Cortex of kidney (tissue), 1 donor: ENCODE measurements at places on chromosomes 3 and 15.

DNA sequence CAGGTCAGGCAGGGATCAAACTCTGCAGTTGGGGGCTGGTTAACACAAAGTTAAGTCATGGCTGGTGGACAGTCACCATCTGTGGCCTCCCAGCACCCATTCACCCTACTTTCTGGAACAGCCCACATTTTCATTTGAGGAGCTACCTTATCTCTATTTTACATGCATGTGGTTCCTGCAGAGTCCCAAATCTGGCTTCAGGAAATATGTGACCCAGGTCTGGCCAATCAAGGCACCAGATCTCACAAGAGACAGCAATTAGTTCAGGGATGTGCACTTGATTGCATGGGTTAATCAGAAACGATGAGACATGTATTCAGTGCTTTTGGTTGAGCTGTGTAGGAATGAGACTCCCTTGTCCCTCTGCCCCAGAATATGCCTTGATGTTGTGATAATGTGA lies 170.9 kb downstream of the NR2F2 start:
- DNase-seq, result no peak

- DNase-seq, result no peak
Measured at GRCh38 chr3:78724859-78725258, 1042.9 kb downstream of the ROBO1 start.

- DNase-seq, result no peak
Measured at GRCh38 chr15:60373745-60374144, 24.0 kb downstream of the ANXA2 start.

GRCh38 chr3:4476496-4476895 lies 9.4 kb upstream of the SUMF1 start:
- DNase-seq, result no peak

DNA sequence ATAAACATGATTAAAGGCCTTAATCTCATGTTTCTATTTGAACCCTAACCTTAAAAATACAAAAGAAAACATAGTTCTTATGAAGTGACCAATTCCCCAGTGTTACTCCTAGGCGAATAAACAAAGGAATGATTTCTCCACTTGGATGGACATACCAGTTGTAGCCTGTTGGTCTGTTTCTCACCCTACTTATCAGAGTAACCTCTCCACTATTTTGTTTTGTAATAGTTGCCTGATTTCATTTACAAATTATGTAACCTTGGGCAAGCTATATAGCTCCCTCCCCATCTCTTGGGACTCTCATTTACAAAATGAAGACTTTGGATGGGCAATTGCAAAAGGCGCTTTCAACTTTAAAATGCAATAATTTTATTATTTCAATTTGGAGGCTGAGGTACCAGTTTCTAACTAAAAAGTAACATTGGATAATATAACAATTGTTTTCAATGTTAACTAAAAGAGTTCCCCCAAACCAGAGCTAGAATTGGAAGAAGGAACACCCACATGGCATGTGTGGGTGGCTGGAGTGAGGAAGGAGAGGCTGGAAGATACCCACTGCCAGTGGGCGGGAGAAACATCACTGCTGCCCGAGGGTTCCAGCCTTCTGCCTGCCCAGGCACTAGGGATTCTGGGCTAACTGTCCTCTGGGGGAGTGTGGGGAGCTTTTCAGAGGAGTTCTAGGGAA lies 74.2 kb downstream of the RFTN1 start:
- no peak for DNase-seq

GRCh38 chr15:65414841-65415621 lies 7.7 kb downstream of the IGDCC4 start:
- no peak for DNase-seq

- DNase-seq, result no peak
Measured at GRCh38 chr3:194602669-194603171, 30.5 kb downstream of the TMEM44 start.

DNA sequence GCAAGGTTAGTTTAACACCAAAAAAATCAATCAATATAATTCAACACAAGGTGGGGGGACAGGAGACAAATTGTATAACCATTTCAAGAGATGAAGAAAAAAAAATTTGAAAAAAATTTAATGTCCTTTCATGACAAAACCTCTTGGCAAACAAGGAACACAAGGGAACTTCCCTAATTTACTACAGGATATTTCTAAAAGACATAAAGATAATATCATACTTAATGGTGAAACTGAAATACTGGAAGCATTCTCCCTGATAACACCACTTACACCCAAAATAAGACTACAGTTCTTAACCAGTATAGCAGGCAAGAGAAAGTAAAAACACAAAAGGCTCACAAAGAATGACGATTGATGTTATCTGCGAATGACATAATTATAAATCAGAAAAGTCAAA lies 44.7 kb downstream of the IFT57 start:
- no peak for DNase-seq

DNA sequence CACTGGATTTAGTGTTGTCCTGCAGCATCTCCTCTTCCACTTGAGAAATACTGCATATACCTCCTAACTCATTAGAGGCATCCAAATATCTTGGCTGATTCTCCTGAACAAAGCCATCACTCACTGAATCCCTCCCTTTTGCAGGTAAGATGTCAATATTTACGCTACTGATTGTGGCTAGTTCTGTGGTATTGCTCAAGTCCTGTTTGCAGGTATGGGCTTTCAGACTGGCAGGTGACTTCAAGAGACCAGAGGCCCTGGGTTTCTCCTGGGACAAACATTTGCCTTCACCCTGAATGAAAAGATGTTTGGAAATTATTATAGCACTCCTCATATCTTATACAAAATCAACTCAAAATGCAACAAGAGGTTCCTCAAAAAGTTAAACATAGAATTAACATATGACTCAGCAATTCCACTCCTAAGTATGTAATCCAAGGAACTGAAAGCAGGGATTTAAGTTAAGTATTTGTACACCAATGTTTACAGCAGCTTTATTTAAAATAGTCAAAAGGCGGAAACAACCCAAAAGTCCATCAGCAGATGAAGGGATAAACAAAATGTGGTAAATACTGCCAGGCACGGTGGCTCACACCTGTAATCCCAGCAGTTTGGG lies 18.6 kb downstream of the NEK4 start:
- no peak for DNase-seq

DNA sequence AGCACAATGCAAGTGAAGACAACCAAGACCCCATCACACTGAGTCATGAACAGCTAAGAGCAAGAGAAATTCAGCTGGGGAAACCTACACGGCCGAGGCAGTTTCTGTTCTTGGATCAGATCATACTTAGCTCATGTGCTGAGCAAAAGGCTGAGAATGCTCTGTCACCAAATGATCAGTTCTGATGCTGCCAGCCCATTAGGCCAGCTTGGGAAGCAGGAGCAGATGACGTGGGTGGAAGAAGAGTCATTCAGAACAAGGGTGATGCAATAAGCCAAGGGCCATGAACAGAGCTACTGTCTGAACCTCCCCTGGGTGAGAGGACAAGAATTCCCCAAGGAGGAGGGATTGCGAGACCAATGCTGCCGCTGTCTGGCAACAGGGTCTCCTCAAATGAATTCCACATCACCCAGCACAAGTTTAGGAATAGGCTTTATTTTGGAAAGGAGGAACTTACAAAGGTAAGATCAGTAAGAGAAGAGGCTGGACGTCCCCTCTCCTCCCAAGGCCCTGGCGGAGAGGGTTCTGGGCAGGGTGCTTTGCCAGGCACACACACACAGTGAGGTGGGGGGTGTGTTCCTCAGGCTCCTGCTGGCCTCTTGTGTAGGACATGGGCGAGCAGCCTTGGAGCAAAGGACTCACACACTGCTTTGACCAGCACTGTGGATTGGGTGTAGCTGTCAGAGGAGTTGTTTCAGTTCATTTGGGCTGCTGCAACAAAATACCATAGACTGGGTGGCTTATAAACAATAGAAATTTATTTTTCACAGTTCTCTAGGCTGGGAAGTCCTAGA lies 65.6 kb upstream of the CTXND1 start:
- DNase-seq, result no peak

- no peak for DNase-seq
Measured at GRCh38 chr3:167723025-167723512, 11.6 kb downstream of the PDCD10 start.

- DNase-seq, result no peak
Measured at GRCh38 chr3:196640297-196641018, 964 bp downstream of the NRROS start.

GRCh38 chr3:129000742-129001100 lies 383 bp upstream of the EFCC1 start:
- DNase-seq, result no peak

DNA sequence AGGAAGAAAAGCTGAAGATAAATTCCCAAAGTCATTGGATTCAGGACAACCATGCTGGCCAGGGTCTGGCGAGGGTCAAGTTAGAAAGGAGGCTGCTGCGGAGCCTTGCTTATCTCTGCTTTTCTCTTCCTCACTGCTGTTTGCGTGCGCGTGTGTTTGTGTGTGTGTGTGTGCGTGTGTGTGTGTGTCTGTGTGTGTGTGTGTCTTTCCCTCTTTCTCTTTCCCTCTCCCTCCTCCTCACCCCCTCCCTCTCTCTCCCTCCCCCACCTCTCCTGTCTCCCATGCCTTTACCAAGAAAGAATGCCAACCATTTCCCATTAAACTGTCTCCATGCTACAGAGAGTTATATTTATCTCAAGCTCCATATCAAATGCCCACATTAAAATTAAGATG lies at the start of gene COLQ:
COLQ (minus strand) TSS at position 134 of the 393 bp plus-strand sequence; CDS start at position 53, 81 bp downstream.
- DNase-seq, result no peak

- DNase-seq, result no peak
Measured at GRCh38 chr3:136075218-136075808, 109.8 kb downstream of the PPP2R3A start.

DNA sequence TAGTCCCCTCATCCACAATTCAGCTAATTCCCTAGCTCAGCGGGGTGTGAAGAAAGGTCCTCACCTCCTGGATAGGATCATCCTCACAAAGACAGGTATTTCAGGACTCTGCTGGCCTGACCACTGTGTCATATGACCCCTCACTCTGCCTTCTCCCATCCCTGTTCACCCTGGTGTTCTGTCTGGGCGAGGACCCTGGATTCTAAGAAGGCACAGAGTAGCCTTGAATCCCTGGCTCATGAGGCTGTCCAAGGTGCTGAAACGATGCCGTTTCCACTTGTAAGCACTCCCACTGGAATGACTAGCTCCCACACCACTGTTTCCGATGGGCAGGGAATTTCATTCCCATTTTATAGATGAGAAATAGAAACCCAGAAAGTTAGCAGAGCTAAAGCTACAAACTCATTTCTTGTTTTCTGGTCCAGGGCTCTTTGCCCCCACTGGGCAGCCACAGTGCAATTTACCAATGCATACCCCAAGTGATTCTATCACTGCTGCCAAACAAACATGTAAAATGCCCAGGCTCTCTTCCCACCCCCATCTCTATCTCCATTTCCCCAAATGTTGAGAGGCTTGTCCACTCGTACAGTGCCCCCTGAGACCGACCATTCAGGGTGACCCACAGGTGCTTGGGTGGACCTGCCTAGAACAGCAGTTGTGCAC lies 83.2 kb downstream of the RAB11A start:
- DNase-seq, result no peak

DNA sequence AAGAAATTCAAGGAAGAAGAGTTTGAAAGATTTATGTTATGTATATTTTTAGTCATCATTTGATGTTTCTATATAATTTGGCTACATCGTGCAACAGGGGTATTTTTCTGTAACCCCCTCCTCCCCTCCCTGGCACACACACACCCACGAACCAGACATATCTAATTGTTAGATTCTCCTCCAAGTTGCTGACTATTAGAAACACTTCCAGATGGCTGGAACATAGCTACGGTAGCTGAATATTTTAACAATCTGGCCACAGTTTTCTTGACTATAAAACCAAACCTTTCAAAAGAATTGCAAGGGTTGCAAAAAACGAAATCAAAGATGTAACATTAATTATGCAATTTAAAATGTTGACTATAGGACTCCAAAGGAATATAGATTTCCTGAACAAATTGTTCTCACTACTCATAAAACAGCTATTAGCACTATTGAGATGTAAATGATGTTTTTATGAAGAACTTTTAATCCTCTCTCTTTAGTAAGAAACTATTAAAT lies 154.4 kb downstream of the CHL1 start:
- no peak for DNase-seq

GRCh38 chr3:99789011-99789721 lies 28.5 kb upstream of the CMSS1 start:
- DNase-seq, result no peak

DNA sequence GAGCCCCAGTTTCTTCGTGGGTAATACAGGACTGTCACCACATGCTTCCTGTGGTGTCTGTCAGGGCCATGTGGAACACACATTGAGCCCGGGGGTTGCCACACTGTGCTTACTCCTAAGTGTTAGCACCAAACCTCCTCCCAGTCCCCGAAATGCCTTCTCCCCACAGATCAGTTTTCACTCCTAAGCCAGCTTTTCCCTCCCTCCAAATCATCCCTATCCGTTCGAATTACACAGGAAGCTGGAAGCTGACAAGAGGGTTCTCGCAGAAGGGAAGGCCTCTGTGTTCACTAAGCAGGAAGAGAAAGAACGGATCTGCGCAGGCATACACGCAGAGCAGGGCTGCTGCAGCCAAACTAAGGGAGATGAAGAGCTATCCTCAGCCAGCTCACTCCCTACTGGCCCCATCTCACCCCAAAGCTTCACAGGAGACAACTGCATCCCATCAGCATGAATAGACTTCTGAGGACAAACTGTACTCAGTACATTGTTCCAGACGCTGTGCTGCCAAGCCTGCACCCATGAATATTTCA lies 32.3 kb downstream of the XXYLT1 start:
- DNase-seq, result no peak

GRCh38 chr15:31974855-31975829 lies 55.2 kb upstream of the CHRNA7 start:
- DNase-seq, result no peak

DNA sequence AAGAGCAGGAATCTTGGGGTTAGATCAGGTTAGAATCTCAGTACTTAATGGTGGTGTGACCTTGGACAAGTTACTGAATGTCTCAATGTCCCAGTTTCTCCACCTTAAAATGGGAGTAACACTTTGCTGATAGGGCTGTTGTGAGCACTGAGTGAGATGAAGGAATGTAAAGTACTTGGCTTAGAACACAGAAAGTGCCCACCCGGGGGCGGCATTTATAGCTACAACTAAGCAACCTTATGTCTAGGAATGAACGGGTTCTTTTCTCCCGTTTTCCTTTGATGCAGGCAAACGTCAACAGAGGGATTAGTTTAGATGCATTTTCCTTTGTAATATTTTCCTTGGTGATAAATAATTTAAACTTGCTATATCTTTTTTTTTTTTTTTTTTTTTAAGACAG lies 176.6 kb downstream of the USP13 start:
- no peak for DNase-seq

DNA sequence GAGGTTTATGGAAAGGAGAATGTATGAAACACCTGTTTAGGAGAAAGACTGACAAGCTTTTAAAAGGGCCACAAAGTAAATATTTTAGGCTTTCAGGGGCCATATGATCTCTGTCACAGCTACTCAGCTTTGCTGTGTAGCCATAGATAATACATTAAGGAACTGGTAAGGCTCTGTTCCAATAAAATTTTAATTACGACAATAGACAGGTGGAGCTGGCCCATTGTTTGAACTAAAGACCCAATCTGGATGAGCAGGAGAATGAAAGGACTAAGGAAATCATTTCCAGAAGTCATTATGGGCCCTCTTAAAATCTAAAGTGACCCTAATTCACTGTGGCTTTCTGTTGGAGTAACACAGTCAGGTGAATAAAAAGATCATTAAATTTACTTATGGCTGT lies 48.5 kb upstream of the SLC12A8 start:
- no peak for DNase-seq

- no peak for DNase-seq
Measured at GRCh38 chr15:77480859-77481633, 60.4 kb downstream of the HMG20A start.

GRCh38 chr3:64033069-64033468 lies 9.8 kb upstream of the PSMD6 start:
- no peak for DNase-seq

GRCh38 chr3:7215706-7216105 lies 354.8 kb downstream of the GRM7 start:
- no peak for DNase-seq
